ENCODE measurements at places on chromosomes 3 and 15.

- DNase-seq: peak; percentile 17
These were observed 48.0 kb upstream of the TSPAN3 start for GRCh38 chr15:77118882-77119321.

DNA sequence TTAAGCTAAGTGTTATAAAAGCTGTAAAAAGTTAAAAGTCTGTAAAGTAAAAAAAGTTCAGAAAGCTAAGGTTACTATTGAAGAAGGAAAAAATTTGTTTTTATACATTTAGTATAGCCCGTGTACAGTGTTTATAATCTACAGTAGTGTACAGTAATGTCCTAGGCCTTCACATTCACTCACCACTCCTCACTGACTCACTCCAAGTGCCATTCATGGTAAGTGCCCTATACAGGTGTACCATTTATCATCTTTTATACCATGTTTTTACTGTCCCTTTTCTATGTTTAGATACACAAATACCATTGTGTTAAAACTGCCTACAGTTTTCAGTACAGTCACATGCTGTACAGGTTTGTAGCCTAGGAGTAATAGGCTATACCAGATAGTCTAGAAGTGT is 8.8 kb downstream of the CCDC71 start:
- DNase-seq: no peak

- DNase-seq: no peak
These were observed 103.0 kb upstream of the SLC24A5 start for GRCh38 chr15:48017747-48018146.

DNA sequence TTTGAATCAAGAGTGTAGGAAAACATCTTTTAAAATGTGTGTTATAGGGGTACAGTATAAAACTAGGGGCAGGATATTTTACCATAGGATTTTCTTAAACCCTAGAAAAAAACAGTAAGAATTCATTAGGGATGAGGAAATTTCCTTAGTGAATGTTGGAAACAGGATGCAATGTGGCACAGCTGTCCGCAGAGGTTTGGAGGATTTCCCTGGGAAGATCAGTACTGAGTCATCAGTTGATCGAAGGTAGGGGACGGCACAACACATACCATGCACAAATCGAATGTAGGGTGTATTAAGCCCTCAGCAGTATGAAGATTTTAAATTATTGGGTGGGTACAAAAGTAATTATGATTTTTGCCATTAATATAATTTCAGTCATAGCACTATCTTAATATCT is 49.9 kb downstream of the FNDC3B start:
- DNase-seq: no peak

GRCh38 chr3:42819351-42819965 is 10.2 kb downstream of the ACKR2 start:
- DNase-seq: no peak

- DNase-seq: no peak
These were observed 252.6 kb downstream of the PLCL2 start for GRCh38 chr3:17137321-17137826.

DNA sequence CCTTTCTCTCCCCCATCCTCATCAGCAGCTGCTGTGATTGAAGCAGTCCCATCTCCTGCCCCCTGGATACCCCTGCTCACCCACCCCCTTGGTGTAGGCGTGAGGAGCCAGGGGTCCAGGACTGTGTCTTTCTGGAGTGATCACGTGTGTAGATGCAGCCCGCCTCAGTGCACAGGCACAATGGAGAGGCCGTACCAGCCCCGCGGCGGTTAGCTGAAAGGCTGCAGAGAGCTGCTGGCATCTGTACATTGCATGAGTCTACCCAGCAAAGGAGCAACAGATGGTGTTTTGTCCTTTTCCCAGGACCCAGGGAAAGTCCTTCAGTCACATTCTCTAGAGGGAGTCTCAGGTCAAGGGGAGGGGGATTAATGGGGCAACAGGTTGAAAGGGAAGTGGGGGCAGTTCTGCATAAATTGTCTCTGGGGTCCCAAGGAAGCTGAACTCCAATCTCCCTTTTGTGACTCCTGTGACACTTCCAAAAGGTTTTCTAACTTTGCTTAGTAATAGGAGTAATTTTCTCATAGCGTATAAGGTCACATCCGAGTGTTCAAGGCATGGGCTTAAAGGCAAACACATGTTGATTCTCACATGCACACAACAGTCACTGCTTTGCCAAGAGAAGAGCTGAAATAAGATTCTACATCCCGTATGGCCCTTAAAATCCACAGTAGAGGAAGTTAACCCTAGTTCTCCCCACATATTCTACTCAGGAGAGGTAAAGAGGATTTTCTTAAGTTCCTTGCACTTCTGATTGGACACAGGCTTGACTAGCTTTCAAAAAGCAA is 7.1 kb downstream of the CSPG5 start:
- DNase-seq: no peak

GRCh38 chr3:50532062-50532705 is 28.8 kb upstream of the CACNA2D2 start:
- no peak for DNase-seq

GRCh38 chr3:101020351-101021015 is 27.3 kb upstream of the ABI3BP start:
- no peak for DNase-seq

- DNase-seq: no peak
These were observed 6.7 kb downstream of the ZIC1 start for GRCh38 chr3:147415874-147416273.

Data from NCI-H1417 treated with DMSO at 0.1 percent for 48 hours (cell line).